ENCODE measurements at places on chromosomes 1 and 21. TPM values are rescaled to one million over a fixed set of nuclear protein-coding genes. Genes with fewer than 3 reads are reported as not detected.

- DNase-seq, result no peak
- H3K27me3 ChIP-seq, result no peaks in the 10 kb centered on the region
- peaks cover 13% of the 10 kb centered on the region for H3K4me1 ChIP-seq
- H3K4me3 ChIP-seq, result no peak overlapping the region
- no peak overlapping the region for H3K27ac ChIP-seq
Measured at GRCh38 chr1:201634261-201634660, 95.3 kb downstream of the NAV1 start.

- H3K4me3 ChIP-seq, result no peak overlapping the region
- DNase-seq, result no peak
- H3K27me3 ChIP-seq, result no peaks in the 10 kb centered on the region
- H3K4me1 ChIP-seq, result no peaks in the 10 kb centered on the region
- H3K27ac ChIP-seq, result no peak overlapping the region
- H3K36me3 ChIP-seq, result no peaks in the 10 kb centered on the region
Measured at GRCh38 chr1:180616439-180616838, 15.4 kb upstream of the XPR1 start.

GRCh38 chr1:185929776-185930175 lies 195.6 kb downstream of the HMCN1 start:
- no peak for DNase-seq
- H3K27me3 ChIP-seq, result no peaks in the 10 kb centered on the region
- peak overlapping the region; percentile 76 for H3K27ac ChIP-seq
- no peaks in the 10 kb centered on the region for H3K4me1 ChIP-seq
- peaks cover 1% of the 10 kb centered on the region for H3K36me3 ChIP-seq

GRCh38 chr1:155261493-155261851 lies 688 bp downstream of the SCAMP3 start:
- DNase-seq, result peak; percentile 48
- peak overlapping the region; percentile 66 for H3K27ac ChIP-seq
- H3K36me3 ChIP-seq, result peaks cover 2% of the 10 kb centered on the region
- H3K27me3 ChIP-seq, result no peaks in the 10 kb centered on the region

- H3K36me3 ChIP-seq, result no peaks in the 10 kb centered on the region
- H3K4me1 ChIP-seq, result no peaks in the 10 kb centered on the region
- no peak overlapping the region for H3K4me3 ChIP-seq
- no peak overlapping the region for H3K27ac ChIP-seq
- H3K27me3 ChIP-seq, result no peaks in the 10 kb centered on the region
Measured at GRCh38 chr1:201098992-201099677, 13.1 kb downstream of the CACNA1S start.

DNA sequence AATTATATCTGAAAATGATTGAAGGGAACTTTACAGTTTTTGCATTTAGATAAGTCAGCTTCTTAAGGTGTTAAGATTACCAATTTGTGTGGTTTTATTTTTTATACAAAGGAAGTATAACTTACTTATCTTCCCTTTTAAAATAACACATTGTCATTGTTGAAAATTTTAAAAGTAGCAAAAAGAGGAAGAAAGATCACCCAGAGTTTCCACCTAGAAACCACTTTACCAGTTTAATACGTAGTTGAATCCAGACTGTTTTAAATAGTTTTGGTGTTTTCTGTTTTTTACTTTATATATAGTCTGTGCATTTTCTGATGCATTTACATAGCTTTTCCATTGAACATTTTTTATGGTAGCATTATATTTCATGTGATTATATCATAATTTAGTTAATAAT lies 6.1 kb downstream of the CCDC18 start:
- H3K27ac ChIP-seq, result no peak overlapping the region
- H3K27me3 ChIP-seq, result no peaks in the 10 kb centered on the region
- H3K4me3 ChIP-seq, result no peak overlapping the region
- DNase-seq, result no peak

GRCh38 chr21:46639489-46640386 lies 4.3 kb downstream of the PRMT2 start:
- H3K27me3 ChIP-seq, result no peaks in the 10 kb centered on the region
- H3K27ac ChIP-seq, result no peak overlapping the region
- no peak for DNase-seq
- H3K4me1 ChIP-seq, result no peaks in the 10 kb centered on the region

DNA sequence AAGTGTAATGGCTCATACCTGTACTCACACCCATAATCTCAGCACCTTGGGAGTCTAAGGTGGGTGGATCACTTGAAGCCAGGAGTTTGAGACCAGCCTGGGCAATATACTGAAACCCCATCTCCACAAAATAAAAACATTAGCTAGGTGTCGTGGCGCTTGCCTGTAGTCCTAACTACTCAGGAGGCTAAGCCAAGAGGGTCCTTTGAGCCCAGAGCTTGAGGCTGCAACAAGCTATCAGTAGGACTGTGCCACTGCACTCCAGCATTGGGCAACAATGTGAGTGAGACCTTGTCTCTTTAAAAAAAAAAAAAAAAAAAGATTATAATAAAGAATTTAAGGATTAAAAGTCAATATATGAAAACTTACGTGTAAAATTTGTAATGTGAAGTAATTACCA lies 11.7 kb downstream of the BPNT1 start:
- no peaks in the 10 kb centered on the region for H3K4me1 ChIP-seq
- no peak for DNase-seq
- no peaks in the 10 kb centered on the region for H3K27me3 ChIP-seq
- H3K27ac ChIP-seq, result no peak overlapping the region

DNA sequence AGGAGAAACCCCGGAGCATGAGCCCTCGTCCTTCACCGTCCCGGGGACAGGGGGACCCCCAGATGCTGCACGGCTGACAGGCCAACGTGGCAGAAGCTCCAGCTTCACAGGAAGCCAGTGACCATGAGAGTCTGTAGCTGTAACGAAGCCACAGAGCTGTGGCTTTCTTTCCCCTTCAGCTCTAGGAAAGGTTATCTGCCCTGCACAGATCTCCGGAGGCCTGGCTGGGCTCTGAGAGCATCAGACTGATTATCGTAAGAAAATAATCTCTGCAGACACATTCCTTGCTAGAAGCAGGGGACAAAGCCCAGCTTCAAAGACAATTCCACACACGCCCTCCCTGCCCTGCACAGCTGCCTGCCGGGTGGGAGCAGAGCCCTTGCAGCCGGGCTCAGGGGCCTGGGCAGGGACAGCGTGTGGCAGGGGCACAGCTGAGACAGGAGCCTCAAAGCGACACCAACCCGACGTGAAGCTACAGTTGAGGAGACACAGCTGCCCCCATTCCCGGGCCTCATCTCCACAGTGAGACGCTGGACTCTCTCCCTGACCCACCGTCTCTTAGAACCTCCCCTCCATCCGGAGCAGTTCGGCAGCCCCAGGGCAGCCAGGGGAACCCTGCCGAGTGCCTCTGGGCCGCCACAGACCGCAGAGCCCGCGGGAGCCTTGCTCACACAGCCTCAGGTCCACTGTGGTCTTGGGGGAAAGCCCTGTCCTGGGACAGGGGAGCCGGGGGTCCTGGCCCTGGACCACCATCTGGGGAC lies 30.6 kb downstream of the POFUT2 start:
- H3K4me1 ChIP-seq, result no peaks in the 10 kb centered on the region
- DNase-seq, result no peak
- H3K4me3 ChIP-seq, result no peak overlapping the region
- no peak overlapping the region for H3K27ac ChIP-seq
- no peaks in the 10 kb centered on the region for H3K36me3 ChIP-seq
- H3K27me3 ChIP-seq, result no peaks in the 10 kb centered on the region

- no peak overlapping the region for H3K27ac ChIP-seq
- no peak for DNase-seq
- no peak overlapping the region for H3K4me3 ChIP-seq
- H3K4me1 ChIP-seq, result no peaks in the 10 kb centered on the region
- no peaks in the 10 kb centered on the region for H3K36me3 ChIP-seq
Measured at GRCh38 chr1:43239484-43239883, 30.3 kb upstream of the TMEM125 start.

- no peak overlapping the region for H3K4me3 ChIP-seq
- peak overlapping the region; percentile 60 for H3K27ac ChIP-seq
- H3K4me1 ChIP-seq, result peaks cover 6% of the 10 kb centered on the region
- no peak for DNase-seq
- H3K27me3 ChIP-seq, result no peaks in the 10 kb centered on the region
Measured at GRCh38 chr1:204479387-204480136, 15.0 kb downstream of the PIK3C2B start.

- peak within 1 kb of the TSS; percentile 55 for H3K4me3 ChIP-seq
- no peaks in the 10 kb centered on the region for H3K27me3 ChIP-seq
- H3K4me1 ChIP-seq, result no peaks in the 10 kb centered on the region
- no peaks in the 10 kb centered on the region for H3K36me3 ChIP-seq
- peak; percentile 92 for DNase-seq
Measured at GRCh38 chr1:20717452-20718342, at the start of gene KIF17. Gene KIF17, minus strand, starts transcription at chr1:20718007. Its CDS starts 301 bp downstream, at chr1:20717706.

DNA sequence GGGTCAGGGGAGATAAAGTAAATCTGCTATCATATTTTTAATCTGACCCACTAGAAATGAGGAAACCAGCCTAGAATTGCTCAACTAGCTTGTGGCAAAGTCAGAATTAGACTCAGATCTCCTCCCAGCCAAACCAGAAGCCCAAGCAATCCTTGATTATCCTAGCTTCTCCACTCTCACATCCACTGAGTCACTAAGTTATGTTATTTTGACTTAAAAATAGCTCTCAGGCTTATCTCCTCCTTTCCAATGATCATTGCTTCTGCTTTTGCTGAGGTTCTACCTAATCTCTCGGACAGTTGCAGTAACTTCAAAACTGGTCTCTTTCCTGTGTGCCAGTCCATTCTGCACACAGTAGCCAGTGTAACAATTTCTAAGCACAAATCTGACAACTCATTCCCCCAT lies 22.9 kb downstream of the OVAAL start:
- H3K27ac ChIP-seq, result no peak overlapping the region
- no peaks in the 10 kb centered on the region for H3K27me3 ChIP-seq

- H3K4me3 ChIP-seq, result no peak overlapping the region
- H3K27ac ChIP-seq, result no peak overlapping the region
- H3K27me3 ChIP-seq, result no peaks in the 10 kb centered on the region
Measured at GRCh38 chr1:78830321-78830720, 176.2 kb downstream of the ADGRL4 start.

GRCh38 chr1:15717418-15718125 lies 18.5 kb upstream of the SLC25A34 start:
- H3K27me3 ChIP-seq, result no peaks in the 10 kb centered on the region
- no peak overlapping the region for H3K27ac ChIP-seq
- no peak overlapping the region for H3K4me3 ChIP-seq
- no peaks in the 10 kb centered on the region for H3K36me3 ChIP-seq

DNA sequence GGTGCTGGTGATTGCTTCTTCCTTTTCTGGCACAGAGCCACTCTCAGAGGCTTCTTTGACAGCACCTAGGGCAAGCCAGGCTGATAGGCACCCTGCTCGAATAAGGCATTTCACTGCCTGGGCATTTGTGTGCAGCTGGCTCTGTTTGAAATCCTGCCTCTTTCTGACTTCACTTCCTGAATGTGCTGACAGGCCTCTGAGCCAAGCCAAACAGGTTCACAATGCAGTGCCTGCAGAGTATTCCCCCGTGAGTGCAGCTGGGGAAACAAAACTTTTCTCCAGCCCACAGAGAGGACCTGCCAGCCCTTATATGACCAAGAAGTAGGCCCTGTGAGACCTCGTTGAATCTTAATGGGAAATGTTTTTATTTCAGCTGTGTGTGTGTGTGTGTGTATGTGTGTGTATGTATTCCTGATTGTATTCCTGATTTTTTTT lies 10.4 kb downstream of the JUN start:
- peak overlapping the region; percentile 99 for H3K27ac ChIP-seq
- H3K36me3 ChIP-seq, result no peaks in the 10 kb centered on the region
- DNase-seq, result peak; percentile 83
- H3K4me3 ChIP-seq, result no peak overlapping the region
- H3K27me3 ChIP-seq, result no peaks in the 10 kb centered on the region

DNA sequence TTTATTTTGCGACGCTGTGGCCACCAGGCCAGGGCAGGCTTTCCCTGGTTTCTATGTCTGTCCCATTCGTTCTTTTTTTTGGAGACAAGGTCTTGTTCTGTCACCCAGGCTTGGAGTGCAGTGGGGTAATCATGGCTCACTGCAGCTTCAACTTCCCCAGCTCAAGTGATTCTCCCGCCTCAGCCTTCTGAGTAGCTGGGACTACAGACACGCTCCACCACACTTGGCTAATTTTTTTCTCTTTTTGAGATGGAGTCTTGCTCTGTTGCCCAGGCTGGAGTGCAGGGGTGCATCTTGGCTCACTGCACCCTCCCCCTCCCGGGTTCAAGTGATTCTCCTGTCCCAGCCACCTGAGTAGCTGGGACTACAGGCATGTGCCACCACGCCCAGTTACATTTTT lies 43.4 kb upstream of the WNT4 start:
- no peaks in the 10 kb centered on the region for H3K4me1 ChIP-seq
- no peak for DNase-seq
- H3K4me3 ChIP-seq, result no peak overlapping the region
- no peak overlapping the region for H3K27ac ChIP-seq

DNA sequence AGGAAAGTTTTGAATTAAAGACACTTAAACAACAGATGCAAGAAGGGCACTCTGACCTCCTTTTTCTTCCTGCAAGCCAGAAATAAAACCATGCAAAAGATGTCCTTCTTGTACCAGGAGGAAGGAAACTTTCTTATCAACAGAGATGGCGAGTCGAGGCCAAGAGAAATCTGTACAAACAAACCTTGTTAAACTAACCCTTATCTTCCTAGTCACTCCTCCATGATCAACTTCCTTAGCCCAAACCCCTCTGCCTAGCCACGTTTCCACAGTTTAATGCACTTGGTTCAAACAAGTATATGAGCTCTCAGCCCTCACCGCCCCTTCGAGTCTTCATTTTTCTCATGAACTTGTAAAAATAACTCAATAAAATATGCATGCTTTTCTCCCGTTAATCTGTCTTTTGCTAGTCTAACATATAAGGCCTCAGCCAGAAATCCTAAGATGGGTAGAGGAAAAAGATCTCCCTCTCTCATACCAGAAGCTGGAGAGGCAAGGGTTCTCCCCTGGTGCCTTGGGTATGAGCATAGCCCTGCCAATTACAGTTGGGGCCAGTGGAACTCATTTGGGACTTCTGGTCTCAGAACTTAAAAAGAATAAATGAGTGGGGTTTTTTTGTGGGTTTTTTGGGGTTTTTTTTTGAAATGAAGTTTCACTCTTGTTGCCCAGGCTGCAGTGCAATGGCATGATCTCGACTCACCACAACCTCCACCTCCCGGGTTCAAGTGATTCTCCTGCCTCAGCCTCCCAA lies 141.7 kb upstream of the SOD1 start:
- no peak overlapping the region for H3K4me3 ChIP-seq
- no peak overlapping the region for H3K27ac ChIP-seq
- H3K36me3 ChIP-seq, result no peaks in the 10 kb centered on the region
- no peaks in the 10 kb centered on the region for H3K27me3 ChIP-seq

Gene LIPI
- not detected for total RNA-seq

Gene PRELP
- total RNA-seq, result 174 TPM

Gene SMCP
- total RNA-seq, result not detected

Gene PRDM16
- total RNA-seq, result 80.7 TPM

Gene HHIPL2
- not detected for total RNA-seq

Gene NBPF4
- total RNA-seq, result not detected

Gene CHRM3
- total RNA-seq, result 3.8 TPM

Gene CFHR1
- 1.9 TPM for total RNA-seq

All from aorta (tissue), 5 donors.